ENCODE measurements at places on chromosomes 12 and 14.

DNA sequence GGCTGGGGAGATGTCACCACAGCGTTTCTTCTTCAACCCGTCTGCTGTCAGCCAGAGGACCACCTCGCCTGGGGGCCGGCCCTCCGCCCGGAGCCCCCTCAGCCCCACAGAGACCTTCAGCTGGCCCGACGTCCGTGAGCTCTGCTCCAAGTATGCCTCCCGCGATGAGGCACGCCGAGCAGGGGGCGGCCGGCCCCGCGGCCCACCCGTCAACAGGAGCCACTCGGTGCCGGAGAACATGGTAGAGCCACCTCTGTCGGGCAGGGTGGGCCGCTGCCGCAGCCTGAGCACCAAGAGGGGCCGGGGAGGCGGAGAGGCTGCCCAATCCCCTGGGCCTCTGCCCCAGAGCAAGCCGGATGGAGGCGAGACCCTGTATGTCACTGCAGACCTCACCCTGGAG, 38.8 kb downstream of the PLEKHG3 start:
- DNase-seq: no peak

GRCh38 chr12:46814143-46814542, 11.7 kb downstream of the SLC38A4 start:
- DNase-seq: no peak

GRCh38 chr12:131913666-131914065, 15.4 kb upstream of the PUS1 start:
- DNase-seq: no peak

DNA sequence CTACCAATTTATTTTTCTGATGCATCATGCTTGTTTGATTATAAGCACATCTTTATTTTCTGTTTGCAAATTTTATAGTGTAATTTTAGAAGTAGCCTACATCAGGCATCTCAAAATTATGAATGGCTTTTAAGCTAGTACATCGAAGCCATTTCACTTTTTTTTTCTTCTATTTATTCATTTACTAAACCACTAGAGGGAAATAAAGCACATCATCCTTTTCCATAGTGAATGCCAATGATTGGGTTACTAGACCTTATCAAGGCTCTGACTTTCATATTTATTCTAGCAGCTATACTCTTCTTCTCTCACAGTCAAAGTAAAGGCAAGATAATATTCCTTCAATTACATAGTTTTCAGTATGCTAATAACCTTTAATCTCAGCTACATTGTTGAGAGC, 736.4 kb upstream of the LRFN5 start:
- DNase-seq: no peak

DNA sequence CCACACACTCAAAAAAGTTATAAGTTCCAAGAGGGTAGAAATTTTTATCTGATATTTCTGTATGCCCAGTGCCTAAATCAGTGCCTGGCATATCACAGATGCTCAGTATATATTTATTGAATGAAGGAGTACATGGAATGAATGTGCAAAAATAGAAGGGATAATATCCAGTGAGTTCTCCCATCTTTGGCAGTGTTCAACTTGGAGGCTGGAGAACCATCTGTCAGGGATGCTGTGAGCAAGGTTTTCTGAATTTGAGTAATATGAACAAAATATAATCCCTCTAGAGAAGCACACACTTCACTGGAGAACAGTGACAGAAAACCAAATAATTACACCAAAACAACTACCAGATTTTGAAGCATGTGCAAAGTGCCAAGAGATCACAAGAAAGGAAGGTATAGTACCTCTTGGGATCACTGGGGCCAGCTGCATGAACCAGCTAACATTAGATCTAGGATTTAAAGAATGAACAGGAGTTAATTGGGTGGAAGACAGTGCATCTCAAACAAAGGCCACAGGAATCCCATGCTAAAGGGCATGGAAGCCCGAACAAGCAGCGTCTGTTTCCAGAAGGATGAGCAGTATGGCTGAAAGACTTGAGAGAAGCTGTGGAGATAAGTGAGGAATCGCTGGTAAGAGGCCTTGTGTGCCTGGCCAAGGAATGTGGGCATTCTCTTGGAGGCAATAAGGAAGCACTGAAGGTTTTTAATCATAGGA, 11.5 kb downstream of the SLC8A3 start:
- DNase-seq: no peak

GRCh38 chr12:59111851-59112250, 191.5 kb upstream of the LRIG3 start:
- no peak for DNase-seq

DNA sequence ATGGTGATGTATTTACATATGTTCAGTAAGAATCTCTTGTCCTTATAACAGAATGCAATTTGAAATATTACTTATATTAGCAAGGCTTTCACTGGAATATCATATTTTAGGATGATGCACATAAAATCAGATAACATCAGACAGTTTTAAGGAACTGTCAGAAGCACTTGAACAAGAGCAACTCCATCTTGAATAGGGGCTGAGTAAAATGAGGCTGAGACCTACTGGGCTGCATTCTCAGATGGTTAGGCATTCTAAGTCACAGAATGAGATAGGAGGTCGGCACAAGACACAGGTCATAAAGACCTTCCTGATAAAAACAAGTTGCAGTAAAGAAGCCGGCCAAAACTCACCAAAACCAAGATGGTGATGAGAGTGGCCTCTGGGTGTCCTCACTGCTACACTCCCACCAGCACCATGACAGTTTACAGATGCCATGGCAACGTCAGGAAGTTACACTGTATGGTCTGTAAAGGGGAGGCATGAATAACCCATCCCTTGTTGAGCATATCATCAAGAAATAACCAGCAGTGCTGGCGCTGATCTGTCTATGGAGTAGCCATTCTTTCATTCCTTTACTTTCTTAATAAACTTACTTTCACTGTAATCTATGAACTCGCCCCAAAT, 27.6 kb upstream of the ETV6 start:
- no peak for DNase-seq

GRCh38 chr12:95326445-95326844, 108.8 kb downstream of the VEZT start:
- DNase-seq: no peak

DNA sequence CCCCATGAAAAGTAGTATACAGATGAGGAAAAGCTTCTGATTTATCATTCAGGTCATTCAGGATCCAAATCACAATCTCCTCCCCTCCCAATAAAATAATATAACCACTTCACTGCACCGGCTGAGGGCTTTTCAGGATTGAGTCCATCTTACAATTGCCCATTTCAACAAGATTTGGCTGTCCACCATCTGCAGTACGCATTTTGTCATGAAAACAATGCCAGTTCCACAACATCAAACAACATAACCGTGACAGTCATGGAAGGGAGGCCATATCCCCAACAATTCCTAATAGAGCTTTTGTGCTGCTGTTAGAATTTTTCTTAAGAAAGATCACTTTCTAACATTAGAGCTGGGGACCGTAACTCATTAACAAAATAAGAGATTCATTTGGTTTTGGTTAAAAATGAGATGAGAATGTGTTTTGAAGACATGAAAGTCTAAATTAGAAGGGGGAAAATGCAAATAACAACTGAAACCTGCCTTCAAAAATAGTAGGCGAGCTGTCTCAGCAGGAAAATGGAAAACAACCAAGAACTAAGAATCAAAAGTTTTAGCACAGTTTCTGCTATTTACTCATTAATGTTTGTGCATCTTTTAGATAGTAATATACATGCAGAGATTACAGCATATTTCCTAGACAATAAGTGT, 38.3 kb upstream of the TMTC2 start:
- DNase-seq: no peak

DNA sequence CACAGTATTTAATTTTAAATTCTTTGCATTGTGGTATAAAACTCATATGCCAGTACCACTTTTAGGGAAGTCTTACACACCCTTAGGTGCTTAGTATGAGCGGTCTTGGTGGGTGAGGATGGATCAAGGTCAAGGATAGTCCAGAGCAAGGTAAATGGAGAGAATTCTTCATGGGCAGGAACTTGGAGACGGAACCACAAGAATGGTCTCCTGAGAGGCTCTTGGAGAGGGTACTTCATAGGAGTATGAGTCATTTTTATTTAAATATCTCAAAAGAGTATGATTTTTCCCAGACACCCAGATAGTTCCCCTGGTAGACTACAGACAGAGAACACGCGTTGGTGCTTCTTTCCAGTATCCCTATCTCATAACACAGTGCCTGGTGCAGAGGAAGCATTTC, 21.9 kb downstream of the HSPB8 start:
- DNase-seq: no peak

DNA sequence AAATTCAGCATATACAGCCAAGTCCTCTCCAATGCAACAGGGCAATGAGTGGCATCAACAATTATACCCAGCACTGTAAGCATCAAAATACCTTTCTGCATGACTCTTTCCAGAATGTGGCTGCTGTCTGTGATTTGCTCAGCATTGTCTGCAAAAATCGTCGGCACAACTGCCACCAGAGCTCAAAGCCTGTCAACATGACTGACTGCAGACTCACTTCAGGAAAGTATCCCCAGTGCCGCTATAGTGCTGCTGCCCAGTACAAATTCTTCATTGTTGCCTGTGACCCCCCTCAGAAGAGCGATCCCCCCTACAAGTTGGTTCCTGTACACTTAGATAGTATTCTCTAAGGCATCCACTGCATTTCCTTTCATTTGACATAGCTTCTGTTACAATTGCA, 735 bp downstream of the RNASE6 start:
- no peak for DNase-seq

- peak; percentile 41 for DNase-seq
Measured at GRCh38 chr14:24171422-24172260, at the start of gene REC8. TSS of gene REC8 (plus strand) at chr14:24172080. CDS start at chr14:24172553, 473 bp downstream.

DNA sequence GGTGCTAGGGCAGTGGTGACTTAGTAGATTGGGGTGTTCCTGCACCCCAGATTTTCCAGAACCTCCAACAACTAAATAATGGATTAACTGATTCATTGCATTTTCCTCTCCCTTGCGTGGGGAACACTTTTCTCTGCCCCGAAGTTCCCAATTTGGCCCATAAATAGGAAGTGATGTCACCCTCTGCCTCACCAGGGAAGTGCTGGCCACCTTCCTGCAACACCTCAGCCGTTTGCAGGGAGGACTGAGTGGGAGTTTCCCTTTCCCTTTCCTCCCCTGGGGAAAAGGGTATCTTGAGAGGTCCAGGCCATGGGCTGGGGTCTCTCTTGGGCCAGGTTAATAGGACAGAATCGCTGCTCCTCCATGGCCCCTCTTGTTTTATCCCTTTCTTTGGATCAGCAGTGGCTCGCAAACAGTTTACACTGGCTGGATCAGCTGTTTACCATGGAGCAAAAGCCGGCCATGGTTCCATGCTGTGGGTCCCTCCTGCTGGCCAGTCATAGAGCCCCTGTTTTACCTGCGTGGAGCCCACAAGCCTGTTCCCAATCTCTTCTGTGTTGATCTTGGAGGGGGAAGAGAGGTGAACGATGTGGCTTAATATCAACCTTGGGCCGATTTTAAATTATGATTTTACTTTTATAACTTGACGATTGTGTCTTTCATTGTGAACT, 91.6 kb upstream of the VRK1 start:
- no peak for DNase-seq

GRCh38 chr12:69961246-69961645, 136.2 kb downstream of the MYRFL start:
- no peak for DNase-seq

DNA sequence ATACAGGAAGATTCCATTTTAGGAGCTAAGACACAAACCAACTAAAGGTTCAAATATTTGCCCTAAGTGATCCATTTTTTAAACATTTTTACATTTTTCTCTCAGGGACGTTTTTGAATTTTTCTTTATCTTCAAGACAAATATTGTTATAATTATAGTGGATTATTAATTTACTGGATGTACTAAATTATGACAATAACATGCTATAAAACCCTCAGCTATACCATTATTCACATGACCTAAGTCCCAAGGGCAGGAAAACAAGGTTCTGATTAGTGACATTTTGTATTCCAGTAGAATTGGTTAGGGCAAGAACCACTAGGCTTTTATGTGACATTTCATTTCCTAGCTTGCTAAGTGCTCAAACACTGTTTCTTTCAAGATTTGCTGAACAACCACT, 16.5 kb upstream of the FBLN5 start:
- DNase-seq: no peak

DNA sequence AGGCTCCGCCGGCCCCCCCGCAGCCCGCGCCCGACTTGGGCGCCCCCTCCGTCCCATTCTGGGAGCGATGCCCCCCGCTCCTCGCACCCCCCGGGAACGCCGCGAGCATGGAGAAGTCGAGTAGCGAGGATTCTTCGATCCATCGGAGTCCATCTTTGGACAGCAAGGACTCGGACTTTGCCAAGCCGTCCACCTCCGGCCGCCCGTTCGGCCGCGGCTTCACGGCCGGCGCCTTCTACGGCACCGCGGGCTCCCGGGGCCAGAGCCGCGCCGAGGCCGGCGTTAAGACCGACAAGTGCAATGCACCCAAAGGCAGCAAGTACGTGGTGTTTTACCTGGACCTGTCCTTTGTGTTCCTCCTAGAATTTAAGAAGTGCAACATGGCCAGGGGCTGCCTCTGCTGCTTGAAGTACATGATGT, 123.6 kb downstream of the TSPAN9 start:
- DNase-seq: no peak

DNA sequence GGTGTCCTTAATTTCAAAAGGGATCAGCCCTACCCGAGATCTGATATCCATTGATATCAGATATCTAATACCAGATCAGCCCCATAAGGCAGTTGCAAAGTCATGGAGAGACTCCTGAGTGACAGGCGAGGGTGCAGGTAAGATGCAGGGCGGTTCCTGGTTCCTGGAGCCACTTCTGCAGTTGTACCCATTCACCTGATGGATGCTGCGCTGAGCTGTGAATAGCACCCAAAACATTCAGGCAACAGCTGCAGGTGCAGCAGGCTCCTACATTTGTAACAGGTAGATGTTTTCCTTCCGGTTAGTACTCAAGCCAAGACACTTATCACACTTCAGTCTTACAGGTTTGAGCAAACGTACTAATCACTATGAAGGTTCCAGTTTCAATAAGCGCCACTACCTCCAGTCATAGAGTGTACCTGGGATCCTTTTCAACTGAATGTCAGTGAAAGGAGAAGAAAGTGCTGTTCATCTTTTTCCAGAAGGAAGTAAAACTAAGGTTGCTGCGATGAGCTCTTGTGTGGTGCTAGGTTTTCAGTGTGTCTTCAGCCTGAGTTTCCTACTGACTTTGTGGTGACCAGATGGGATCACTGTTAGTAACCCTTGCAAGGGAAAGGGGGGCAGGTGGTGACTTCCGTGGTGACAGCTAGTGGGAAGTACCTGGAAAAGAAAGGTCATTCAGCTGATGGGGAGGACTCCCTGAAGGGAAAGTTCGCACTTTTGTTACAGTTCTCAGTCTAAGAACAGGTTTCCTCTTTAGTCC, 1.9 kb downstream of the ATP6V0A2 start:
- DNase-seq: no peak
